Thoracic aorta (tissue), 2 donors: ENCODE measurements at places on chromosomes 2 and 18.

DNA sequence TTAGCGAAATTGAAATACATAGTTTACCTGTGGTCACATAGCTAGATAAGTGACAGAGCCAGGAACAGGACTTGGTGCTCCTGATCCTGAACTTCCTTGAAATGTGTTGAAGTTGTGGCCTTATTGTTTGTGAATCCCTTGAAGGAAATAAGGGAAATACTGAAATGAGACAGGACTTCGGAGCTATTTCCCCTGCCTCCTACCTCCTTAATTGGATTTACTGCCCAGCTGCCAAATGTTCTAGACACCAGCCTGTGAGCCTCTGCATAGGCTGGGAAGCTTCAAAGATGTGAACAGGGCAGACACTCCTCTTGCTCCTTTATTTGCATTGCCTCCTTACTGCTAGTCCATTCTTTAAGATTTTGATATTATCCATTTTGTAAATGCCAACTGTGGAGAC, 135.2 kb downstream of the PRPF40A start:
- no peak for DNase-seq

DNA sequence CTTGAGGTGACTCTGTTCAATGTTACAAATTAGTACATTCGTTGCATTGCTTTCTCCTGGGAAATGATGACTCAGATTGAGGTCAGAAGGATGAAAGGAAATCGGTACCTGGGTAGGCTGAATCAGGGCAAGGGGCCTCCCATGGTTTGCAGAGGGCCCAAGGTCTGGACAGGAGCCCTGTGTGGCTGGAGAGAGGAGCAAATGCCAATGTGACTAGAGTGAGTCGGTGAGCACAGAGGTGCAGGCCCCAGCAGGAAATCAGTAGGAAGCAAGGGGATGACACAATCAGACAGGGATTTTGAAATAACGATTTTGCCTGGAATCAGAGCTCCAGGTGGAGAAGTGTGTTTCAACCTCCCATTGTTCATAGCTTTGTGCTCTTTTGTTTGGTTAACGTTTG, 118.9 kb downstream of the CCDC102B start:
- DNase-seq: no peak

GRCh38 chr2:213022987-213023386, 128.4 kb downstream of the IKZF2 start:
- no peak for DNase-seq

DNA sequence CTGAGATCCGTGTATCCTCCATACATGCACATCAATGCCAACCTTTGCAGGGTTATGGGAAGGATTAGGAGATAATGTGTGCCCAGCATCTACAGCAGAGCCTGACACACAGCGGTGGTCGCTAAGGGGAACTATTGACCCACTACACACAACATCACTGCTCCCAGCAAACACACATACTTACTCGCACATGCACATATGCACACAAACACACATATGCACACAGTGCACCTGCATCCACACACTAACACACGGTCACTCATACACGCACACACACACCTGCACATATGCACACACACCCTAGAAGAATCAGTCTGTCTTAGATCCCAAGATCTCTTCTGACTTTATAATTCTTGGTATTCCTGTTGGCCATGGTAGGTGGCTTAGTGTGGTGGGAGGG, 118.3 kb downstream of the GYPC start:
- no peak for DNase-seq

DNA sequence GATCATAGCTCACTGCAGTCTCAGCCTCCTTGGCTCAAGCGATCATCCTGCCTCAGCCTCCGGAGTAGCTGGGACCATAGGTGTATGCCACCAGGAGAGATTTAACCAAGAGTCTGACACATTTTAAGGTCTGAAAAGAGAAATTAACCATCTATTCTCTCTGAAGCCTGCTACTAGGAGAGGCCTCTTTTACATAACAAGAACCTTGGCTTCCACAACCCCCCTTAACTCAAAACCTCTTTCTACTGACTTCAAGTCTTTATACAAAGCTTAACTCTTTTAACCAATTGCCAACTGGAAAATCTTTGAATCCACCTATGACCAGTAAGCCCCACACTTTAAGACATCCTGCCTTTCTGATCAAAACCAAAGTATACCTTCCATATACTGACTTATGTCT, 279.9 kb upstream of the CELF4 start:
- DNase-seq: no peak

- no peak for DNase-seq
These were observed 131.9 kb upstream of the NT5C1B start for GRCh38 chr2:18721038-18721922.

- no peak for DNase-seq
These were observed 547.7 kb upstream of the ZEB2 start for GRCh38 chr2:145067549-145068030.
